Large intestine (tissue), 12 donors: ENCODE measurements at places on chromosomes 1 and 21. TPM values are rescaled to one million over a fixed set of nuclear protein-coding genes. Genes with fewer than 3 reads are reported as not detected.

The RHD gene
- 1.5 TPM for polyA plus RNA-seq

The FAM163A gene
- 5.5 TPM for polyA plus RNA-seq

The MXRA8 gene
- 346 TPM for polyA plus RNA-seq

The TMEM63A gene
- 105 TPM for polyA plus RNA-seq

The ADGRL2 gene
- polyA plus RNA-seq = 60.9 TPM

The FALEC gene
- 0.31 TPM for polyA plus RNA-seq

The DEPDC1 gene
- 6.0 TPM for polyA plus RNA-seq

The ZNF687 gene
- 21.3 TPM for polyA plus RNA-seq

The AMY2A gene
- polyA plus RNA-seq = not detected

The ILDR2 gene
- 1.7 TPM for polyA plus RNA-seq

The CRP gene
- polyA plus RNA-seq = not detected

The RHBDL2 gene
- polyA plus RNA-seq = 0.72 TPM

The FCRL1 gene
- polyA plus RNA-seq = 0.52 TPM

The FCRL3 gene
- 0.22 TPM for polyA plus RNA-seq

The F13B gene
- 28.9 TPM for polyA plus RNA-seq

The TRIM46 gene
- 2.9 TPM for polyA plus RNA-seq
